ENCODE measurements at places on chromosomes 6 and 20.
A peak's percentile ranks its signal among the peaks of the same experiment; 100 is the strongest.

- DNase-seq, result no peak
These were observed 4.0 kb downstream of the STK4 start for GRCh38 chr20:44970243-44970757.

DNA sequence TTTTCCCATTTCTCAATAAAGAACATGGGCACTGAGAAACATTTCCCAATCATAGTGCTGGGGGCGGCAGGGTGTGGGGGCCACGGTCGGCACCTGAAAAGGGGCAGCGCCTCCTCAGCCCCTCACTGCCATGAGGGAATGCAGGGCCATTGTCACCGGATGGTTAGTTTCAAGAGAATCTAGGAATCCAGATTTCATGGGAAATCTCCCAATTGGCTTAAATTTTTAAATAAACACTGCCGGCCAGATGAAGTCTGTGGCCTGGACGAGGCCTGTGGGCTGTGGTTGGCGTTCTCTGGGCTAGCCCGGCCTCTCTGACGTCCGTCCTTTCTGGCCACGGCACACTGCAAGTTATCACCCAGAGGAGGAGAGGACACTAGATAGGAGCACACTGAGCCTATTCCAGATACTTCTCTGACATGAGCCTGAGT is 25.6 kb downstream of the MANBAL start:
- no peak for DNase-seq

GRCh38 chr6:138107078-138107751 is at the start of gene PERP:
PERP (minus strand) TSS chr6:138107419; CDS start chr6:138107340, 79 bp downstream.
- peak; percentile 30 for DNase-seq

GRCh38 chr20:19828232-19828631 is 70.2 kb downstream of the RIN2 start:
- peak; percentile 19 for DNase-seq

DNA sequence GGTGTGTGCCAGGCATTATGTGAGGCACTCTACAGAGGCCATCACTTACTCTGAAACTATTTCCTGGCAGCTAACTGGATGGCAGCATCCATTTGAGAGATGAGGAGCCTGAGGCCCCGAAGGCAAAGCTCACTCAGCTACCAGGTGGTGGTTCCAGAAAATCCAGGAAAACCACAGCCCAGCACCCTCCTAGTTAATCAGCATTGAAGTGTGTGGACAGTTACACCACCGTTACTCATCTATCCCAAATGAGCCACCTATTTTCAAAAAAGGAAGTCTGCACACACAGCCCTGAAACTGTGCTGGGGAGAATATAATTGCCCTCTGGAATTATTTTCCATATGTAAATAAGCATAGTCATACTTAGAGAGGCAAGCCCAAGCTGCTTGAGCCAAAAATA is 67.4 kb downstream of the CNBD2 start:
- no peak for DNase-seq

DNA sequence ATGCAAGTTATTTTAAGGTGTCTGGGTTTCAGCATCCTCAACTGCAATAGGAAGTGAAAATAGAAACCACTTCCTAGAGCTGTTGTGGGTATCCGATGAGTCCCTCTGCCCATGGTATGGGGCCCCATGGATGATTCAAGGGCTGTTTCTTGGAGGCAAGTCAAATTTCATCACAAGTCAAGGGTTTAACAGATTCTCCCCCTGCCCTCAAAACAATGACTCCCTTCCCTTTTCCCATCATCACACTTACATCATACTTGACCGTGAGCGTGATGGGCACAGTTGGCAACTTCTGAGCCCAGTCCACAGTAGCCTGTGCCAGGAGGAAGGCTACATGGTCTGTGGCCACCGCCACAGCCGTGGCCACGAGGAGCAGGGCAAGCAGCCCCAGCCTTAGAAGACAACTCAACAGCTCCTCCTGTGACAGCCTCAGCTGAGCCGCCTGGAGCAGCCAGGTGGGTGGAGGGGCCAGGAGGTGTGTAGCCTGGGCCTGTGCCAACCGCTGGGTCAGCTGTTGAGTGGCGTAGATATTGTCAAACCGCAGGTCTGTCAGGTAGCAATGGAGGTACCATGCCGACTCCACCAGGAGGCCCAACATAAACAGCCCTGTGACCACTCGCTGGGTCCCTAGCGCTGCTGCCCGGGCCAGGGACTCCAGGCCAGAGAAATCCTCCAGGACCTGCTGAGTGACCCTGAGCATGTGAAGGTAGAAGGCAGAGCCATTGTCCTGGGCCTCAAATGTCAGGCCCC is 5.2 kb downstream of the OCSTAMP start:
- DNase-seq, result no peak

GRCh38 chr20:59703046-59703445 is 98.7 kb downstream of the PHACTR3 start:
- no peak for DNase-seq

DNA sequence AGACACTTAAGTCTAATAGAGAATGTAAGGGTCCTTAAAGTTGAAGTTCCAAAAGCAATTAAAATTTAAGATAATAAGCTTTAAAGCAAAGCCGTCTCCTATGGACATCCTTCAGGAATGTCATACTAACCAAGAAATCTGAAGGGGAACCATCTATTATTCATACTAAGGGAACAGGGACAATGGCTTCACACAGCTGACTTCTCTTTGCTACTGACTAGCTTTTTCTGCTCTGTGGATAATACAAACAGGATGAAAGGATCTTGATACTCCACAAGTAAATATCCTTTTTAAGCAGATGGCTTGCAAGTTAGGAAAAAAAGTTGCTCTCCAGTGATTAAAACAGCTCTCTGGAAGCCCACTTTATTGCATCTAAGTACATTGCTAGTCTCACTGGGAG is 178.6 kb downstream of the BACH2 start:
- no peak for DNase-seq

DNA sequence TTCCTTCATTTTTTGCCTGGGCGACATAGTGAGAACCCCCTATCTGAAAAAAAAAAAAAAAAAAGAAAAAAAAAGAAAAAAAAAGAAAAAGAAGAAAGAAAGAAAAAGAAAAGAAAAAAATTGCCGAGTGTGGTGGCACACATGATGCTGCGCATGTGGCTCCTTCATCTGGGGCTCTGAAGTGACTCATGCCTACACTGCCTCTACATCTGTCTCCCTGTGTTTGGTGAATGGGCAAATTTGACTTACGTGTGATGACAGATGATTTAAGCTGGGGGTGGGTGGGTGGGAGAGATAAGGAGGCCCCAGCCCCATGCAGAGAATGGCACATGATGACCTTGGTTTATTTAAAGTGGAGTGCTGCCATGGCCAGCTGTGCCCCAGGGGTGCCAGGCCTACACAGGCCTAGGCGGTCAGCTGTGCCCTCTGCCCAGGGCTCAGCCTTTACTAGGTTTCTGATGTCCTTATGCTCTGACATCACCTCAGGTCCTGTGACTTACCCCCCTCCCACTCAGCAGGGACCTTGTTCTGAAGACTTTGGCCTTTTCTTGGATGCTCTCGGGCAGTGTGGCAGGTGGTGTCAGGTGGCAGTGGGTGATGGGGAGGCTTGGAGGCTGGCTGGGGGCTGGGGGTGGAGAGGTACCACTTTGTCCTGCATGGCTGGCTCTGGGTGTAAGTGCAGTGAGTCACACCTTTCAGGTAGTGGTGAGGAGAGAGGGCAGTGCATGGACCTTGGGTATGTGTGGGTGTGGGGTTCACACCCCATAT is 41.1 kb downstream of the VEGFA start:
- DNase-seq, result no peak

DNA sequence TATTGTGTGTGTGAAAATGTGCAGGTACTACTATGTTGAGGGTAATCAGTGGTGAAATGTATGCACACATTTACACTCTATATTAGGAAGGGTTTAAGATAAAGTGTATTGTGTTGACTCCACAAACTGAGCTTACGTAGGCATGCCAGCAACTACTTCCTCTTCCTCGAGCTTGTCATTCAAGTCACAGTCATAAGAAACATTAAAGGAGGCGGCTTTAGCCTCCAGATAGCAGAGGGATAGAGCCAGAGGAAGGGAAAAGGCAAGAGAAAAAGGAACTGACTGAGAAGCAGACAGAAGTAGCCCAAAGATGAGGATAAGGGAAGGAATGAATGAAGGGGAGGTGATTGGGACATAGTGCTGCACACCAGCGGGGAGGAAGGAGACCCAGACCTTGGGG is 55.2 kb downstream of the SMLR1 start:
- DNase-seq, result no peak

DNA sequence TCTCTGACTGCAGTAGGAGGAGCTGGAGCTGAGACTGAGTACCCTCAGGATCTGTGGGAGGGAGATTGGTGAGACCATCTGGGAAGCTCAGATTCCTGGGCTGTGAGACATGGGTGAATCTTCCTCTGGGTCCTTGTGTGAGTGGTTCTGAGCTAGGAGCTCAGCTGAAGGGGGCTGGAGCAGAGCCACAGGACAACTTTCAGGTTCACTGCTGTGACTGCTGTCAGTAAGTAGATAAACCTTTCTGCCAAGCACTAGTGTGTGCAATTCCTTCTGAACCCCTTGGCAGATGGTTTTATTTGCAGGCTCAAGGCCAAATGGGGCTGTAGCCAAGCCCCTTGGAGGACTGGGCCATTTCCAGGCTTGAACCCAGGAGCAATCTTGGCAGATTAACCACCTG is 49.6 kb upstream of the SNAP91 start:
- no peak for DNase-seq

- DNase-seq, result no peak
These were observed 1719.3 kb downstream of the HACE1 start for GRCh38 chr6:103140308-103141027.

- no peak for DNase-seq
These were observed 5.7 kb downstream of the PACRG start for GRCh38 chr6:162733489-162733888.

DNA sequence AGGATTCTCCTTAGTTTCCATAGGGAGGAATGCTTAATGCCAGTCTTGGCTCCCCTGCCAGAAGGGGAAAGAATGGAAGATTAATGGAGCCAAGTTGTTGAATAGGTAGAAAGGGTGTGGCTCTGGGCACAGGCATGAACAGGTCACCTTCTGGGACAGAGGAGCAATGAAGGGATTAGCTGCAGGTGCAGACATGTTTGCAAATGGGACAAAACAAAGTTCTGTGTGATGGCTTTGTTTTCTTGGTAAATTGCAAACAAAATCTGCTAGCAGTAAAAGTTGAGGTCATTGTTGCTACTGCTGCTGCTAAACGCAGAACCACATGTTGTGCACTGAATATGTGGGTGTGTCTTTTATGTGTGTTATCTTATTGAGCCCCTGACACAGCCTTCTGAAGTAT is 93.3 kb downstream of the PERP start:
- no peak for DNase-seq

DNA sequence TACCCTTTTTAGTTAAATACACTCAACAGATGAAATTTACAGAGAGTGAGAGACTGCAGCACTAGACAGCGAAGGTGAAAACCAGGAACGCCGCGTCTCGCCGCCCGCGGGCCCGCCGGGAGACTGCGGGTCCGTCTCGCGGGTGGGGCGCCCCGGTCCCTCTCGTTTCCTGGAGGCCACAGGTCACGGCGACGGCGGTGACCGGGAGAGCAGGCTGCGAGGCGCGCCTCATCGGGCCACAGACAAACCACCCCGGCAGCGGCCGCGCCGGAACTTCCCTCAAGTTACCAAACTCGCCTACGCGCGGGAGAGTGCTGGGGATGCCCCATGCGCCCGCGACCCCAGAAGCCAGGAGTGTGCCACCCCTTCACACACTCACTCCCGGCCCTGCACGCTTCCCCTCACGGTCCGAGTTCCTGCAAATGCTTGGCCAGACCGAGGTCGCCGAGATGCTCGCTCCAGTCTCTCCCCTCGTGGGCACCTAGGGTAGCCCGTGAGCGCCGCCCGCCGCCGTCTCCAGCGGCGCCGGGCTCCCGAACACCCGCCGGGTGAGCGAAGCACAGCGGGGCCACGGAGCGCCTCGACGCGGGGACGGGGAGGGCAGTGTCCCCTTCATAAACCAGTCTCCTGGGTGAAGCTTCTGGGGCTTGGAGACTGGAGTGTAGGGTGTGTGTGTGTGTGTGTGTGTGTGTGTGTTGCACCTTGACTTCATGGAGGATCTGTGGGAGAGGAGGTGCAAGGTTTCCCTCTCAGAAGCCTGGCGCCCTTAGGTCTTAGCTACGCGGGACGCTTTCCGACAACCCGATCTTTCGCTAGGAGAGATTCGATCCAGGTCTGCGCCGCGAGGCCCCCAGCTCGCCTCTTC is 1.4 kb downstream of the BACH2 start:
- DNase-seq, result no peak

- no peak for DNase-seq
These were observed 12.6 kb upstream of the GNMT start for GRCh38 chr6:42947950-42948349.

DNA sequence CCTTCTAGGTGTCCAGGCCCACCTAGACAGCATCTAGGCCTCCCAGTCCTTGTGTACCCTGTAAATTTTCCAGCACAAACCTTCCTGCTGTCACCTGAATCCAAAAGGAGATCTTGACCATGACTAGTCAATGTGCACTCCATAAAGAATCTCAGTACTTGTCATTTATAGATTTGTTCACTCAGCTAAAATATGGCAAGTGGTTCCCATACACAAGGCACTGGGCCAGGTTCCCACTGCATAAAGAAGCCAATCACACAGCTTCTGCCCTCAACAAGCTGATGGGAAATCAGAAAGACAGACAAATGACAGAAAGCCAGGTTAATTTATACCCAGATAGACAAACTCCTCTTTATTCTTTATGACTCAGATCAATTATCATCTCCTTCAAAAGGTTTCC is 526.8 kb downstream of the CD83 start:
- no peak for DNase-seq

DNA sequence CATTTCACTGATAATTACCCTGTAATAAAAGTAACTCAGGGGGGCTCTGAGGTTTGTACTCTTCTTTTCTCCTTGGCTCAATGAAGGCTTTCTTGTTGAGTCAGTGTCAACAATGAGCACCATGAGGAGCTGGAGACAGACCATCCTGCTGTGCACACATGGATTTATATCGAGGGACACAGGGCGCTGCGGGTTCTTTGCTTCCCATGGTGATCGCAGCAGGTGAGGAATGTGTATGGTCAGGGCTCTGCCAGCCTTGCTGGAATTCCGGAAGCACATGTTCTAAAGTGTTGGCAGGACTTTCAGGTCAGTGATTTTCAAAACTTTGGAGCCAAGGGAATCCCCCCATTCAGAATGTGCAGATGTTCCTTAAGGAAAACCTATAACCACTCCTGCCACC is 27.1 kb downstream of the SMOC2 start:
- no peak for DNase-seq

GRCh38 chr6:136337606-136338005 is 48.0 kb upstream of the BCLAF1 start:
- DNase-seq, result no peak

GRCh38 chr6:149035766-149036165 is 281.7 kb upstream of the TAB2 start:
- DNase-seq, result no peak

DNA sequence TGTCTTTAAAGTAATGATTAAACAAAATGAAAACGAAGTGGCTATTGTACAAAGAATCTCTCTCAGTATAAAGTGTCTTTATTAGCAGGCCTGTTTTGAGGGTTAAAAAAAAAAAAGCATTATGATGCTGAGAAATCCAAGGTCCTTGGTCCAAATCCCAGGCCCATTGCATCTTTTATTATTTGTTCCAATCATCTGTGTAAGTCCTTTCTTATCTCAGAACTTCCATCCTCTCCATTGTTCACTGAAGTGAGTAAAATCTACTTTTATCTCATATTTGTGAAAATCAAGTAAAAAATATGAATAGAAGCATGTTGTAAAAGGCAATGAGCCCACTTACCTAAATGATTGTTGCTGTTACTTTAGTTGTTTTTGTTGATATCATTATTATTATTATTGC is 499.1 kb upstream of the JAG1 start:
- no peak for DNase-seq

Data from NCI-H510A treated with DMSO at 0.1 percent for 48 hours (cell line).